ENCODE measurements at places on chromosomes 16 and 17.

- DNase-seq, result no peak
These were observed 1.0 kb downstream of the MGRN1 start for GRCh38 chr16:4625560-4626159.

GRCh38 chr17:28623696-28624095 lies 9.7 kb upstream of the RSKR start:
- DNase-seq, result no peak

DNA sequence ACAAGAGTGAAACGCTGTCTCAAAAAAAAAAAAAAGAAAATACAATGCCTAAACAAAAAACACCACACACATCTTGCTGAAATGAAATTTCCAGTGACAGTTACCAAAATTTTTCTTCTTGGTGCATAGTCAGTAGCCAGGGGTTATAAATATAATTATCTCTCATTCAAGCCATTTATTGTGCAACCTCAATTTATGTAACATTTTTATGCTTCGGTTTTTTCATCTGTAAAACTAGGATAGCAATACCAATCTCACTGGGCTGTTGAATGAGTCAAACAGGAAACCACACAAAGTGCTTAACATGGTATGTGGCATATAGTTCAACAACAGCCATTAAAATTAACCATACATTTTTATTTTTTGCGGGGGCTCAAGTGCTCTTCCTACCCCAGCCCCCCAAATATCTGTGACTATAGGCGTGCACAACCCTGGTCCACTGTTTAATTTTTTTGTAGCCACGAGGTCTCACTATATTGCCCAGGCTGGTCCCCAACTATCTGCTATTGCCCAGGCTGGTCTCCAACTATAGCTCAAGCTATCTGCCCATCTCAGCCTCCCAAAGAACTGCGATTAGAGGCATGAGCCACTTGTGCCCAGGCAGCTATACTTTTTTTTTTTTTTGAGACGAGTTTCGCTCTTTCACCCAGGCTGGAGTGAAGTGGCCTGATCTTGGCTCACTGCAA lies 2.6 kb downstream of the COG4 start:
- no peak for DNase-seq

- no peak for DNase-seq
These were observed 17.4 kb downstream of the BAIAP2 start for GRCh38 chr17:81052199-81052997.

- DNase-seq, result no peak
These were observed 7.5 kb downstream of the CDR2 start for GRCh38 chr16:22366889-22367288.

DNA sequence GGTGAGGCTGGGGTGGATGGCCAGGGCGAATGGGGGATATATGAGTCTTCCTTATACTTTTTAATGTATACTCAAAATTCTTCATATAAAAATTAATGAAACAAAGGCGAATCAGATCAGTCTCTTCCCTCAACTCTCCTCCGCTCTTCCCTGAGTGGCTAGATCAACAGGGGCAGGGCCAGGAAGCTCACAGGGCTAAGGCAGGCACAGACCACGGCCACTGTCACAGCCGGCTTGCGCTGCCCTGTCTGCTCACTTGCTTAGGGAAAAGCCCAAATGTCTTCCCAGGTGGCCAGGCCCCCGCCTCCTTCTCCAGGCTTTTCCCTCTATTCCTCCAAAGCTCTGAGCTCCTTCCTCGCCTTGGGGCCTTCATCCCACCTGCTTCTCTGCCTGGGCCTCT lies 6.0 kb downstream of the GRIN2C start:
- no peak for DNase-seq

DNA sequence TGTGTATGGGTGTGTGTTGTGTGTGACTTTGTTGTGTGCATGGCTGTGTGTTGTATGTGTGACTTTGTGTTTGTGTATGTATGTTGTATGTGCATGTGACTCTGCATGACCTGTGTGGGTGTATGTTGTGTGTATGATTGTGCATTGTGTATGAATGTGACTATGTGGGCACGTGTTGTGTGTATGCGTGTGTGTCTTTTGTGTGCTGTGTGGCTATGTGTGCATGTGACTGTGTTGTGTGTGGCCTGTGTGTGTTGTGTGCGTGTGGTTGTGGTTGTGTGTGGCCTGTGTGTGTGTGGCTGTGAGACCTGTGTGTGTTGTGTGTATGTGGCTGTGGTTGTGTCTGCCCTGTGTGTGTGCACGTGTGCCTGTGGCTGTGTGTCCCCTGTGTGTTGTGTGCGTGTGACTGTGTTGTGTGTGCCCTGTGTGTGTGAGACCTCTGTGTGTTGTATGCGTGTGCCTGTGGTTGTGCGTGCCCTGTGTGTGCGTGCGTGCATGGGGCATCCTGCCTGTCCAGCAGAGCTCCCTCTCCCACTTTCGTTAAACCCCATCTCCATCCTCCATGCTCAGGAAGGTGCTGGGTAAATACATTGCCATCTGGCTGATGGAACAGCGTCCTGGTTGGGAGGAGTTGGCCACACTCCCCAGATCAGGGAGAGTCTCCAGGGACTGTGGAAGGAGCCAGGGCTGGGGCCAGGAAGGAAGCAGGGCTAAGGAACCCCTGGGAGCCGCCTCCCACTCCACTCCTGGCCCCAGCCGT lies 90.1 kb upstream of the GSE1 start:
- DNase-seq, result no peak

GRCh38 chr17:72901657-72902056 lies 190.8 kb downstream of the SLC39A11 start:
- DNase-seq, result no peak

DNA sequence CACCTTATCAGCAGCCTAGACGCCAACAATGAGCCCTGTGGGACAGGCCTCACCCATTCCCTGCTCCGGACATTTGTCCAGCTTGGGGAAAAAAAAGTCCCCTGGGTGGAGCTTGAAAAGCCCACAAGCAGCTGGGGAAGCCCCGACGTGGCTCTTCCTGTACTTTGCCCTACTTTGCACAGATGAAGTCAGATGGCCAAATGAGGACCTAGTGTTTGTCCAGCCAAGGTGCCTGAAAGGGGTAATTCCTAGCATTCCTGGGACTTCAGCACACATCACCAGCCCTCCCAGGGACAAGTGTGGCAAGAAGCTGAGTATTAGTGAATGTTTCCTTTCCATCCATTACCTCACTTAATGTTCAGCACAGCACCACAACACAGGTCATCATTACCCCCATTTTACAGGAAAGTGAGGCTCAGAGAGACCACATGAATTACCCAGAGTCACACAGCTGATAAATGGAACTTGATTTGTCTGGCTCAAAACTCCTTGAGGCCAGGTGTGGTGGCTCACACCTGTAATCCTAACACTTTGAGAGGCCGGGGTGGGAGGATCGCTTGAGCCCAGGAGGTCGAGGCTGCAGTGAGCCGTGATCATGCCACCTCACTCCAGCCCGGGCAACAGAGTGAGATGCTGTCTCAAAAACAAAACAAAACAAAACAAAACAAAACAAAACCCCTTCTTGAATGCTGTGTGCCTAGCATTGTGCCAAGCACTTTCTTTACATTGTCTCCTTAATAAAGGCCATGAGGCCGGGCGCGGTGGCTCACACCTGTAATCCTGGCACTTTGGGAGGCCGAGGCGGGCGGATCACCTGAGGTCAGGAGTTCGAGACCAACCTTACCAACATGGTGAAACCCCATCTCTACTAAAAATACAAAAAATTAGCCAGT lies 19.9 kb upstream of the PLLP start:
- DNase-seq, result peak; percentile 39

- no peak for DNase-seq
These were observed 3.0 kb upstream of the QPRT start for GRCh38 chr16:29675811-29676643.

- DNase-seq, result no peak
These were observed 49.2 kb downstream of the NOS2 start for GRCh38 chr17:27751166-27751565.

DNA sequence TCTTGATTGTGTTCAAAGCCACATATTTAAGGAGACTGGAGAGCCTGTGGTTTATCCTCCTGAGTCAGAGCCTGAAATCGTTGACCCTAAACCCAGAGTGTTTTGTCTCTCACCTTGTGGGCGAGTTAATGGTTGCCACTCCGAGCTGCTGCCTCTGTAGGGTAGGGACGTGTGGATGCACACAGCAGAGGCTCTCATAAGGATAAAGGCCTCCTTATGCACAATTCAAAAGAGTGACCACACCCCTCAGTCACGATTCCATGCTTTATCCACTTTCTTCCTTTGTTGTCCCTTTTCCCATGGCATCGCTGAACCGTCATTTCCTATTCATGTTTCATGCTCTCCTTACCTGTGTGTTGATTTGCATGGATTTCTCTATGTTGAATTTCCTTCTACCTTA lies 805.0 kb upstream of the RBFOX1 start:
- DNase-seq, result no peak

DNA sequence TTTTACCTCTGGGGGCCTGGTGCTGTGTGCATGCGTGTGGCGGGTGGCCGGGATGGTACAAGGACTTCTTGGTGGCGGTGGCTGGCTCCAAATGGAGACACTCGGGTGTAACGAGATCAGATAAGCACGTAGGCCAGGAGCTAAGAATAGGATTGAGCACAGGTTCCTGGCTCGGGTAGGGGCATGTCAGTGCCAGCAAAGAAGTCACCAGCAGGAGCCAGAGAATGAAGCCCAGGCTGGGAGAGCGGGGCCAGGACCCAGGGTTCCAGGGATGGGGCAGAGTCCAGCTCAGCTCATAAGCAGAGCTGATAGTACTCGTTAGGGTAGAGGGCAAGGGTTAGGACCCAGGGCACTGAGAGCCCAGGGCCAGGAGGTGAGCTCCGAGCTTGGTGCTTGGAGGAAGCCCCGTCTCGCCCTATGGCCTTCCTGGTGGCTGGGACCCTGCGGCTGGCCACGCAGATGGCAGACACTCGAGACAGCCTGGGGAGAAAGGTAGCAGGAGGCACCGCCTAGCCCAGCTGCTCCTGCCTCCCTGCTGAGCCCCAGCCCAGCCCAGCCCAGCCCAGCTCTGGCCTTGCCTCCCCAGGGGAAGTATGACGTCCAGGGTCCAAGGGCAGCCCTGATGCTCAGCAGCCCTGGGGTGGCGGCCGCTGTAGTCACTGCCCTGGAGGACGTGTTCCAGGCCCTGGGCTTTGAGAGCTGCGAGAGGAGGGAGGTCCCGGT lies 8.9 kb downstream of the ZNF213 start:
- DNase-seq, result no peak

DNA sequence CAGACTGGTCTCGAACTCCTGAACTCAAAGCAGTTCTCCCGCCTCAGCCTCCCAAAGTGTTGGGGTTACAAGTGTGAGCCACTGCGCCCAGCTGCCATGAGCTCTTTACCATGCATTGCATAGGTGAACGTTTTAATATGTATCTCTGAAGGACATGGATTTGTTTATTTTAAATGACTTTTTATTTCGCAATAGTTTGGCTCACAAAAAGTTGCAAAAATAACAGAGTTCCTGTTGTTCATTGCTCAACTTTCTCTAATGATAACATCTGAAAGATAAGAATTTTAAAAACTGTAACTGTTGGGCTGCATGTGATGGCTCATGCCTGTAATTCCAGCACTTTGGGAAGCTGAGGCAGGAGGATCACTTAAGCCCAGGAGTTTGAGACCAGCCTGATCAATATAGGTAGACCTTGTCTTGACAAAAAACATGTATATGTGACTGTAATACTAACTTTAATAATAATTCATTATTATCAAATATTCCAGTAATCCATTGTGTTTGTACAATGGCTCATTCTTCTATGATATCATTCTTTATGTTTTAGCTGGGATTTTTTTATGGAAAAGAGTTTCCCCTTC lies 80.1 kb downstream of the ABCC1 start:
- DNase-seq, result no peak

DNA sequence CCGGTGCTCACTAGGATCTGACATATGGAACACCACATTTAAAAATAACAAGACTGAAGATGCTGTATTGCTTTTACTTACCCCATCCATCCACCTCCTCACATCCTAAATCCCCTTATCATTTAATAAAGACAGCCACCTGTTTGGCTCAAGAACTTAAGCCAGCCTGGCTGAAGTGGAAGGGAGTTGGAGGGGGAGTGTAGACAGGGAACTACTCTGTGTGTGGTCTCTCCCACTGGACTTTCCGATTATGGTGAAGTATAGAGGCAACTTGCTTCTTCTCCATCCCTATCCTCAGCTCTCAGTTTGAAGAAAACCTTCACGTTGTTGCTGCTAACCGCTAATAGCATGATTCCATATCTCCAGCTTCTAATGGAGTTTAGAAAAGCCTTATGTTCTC lies 313.4 kb downstream of the CDH11 start:
- no peak for DNase-seq

DNA sequence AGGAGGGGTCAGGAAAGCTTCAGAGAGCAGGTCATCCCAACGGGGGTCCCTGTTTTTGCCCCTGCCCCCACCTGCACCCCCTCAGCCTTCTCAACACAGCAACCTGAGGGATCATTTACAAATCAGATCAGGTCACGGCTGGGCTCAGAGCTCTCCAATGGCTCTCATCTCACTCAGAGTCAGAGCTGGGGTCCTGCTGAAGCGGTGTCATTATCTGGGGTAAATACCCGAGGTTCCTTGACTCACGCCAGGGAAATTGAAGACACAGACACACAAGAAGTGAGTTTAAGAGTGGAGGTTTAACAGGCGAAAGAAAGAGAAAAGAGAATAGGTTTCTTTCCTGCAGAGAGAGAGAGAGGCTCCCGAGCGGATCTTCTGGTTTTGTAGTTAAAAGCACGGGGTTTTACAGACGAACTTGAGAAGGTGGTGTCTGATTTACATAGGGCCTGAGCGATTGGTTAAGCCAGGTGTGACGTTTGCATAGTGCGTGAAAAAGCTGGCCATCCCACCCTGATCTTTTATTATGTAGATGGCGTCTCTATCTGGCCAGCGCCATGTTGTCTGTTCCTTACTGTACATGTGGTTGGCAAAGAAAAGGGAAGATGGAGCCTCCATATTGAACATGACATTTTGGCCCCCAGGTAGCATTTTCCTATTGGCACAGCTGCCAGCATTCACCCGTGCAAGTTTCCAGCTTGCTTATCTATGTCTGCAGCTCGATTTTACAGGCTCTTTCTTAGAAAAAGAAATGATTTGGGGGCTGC lies 51.4 kb downstream of the WSB1 start:
- no peak for DNase-seq

- DNase-seq, result no peak
These were observed 10.8 kb downstream of the SMTNL2 start for GRCh38 chr17:4594931-4595684.

DNA sequence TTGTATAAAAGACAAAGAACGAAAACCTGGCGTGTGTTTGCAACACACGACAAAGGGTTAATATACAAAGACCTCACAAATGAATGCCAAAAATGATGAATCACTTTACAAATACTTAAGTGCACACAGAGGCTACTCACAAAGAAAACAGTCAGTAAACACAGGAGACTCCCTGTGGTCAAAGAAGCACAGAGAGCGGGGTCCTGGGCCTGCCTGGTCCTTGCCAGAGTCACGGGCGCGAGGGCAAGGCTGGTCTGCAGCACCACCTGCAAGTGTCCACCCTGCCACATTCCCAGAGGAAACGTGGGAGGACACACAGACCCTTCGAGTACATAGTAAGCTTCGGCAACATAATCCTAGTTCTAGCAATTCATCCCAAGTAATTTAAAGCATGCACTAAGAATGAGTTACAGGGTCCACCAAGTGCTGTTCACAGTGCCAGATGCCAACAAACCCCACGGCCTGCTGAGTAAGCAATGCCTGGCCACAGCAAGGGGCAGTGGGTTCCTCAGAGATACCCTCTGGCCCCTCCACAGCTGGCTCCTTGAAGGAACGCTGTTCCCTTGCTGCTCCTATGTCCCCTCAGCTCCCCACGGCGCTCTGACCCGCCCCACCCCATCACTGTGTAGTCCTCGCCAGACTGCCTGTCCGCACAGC lies 24.6 kb upstream of the FAAP100 start:
- no peak for DNase-seq

- DNase-seq, result no peak
These were observed 26.9 kb downstream of the ABCC1 start for GRCh38 chr16:15976225-15976812.
